ENCODE measurements at places on chromosomes 1 and 21. TPM values are rescaled to one million over a fixed set of nuclear protein-coding genes. Genes with fewer than 3 reads are reported as not detected.

The COL24A1 gene
- total RNA-seq = not detected

The NTMT2 gene
- not detected for total RNA-seq

GRCh38 chr1:47948126-47948525 is 49.1 kb downstream of the TRABD2B start:
- H3K4me1 ChIP-seq = no peaks in the 10 kb centered on the region
- no peak for DNase-seq
- no peak overlapping the region for H3K4me3 ChIP-seq
- no peak overlapping the region for H3K27ac ChIP-seq

DNA sequence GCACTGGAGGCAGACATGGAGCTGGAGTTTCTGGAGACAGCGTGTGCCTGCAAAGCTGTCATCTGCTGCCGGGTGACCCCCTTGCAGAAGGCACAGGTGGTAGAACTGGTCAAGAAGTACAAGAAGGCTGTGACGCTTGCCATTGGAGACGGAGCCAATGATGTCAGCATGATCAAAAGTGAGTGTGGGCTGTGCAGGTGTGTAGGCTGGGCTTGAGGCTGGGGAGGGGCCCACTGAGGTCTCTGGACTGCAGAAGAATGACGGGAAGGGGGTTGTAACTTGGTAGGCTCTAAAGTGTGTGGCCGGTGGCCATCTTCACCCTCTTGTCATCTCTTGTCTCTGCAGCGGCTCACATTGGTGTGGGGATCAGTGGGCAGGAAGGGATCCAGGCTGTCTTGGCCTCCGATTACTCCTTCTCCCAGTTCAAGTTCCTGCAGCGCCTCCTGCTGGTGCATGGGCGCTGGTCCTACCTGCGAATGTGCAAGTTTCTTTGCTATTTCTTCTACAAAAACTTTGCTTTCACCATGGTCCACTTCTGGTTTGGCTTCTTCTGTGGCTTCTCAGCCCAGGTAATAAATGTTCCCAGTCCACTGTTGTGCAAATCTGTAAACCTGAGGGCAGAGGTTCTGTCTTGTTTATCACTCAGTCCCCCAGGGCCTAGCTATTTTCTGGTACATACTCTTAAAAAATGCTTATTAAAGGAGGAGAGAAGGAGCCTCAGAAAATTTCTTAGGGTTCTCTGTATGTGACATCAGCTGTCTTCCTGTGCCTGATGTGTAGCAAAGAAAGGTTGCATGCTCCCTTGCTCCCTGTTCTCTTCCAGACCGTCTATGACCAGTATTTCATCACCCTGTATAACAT is 19.9 kb downstream of the ATP8B2 start:
- H3K36me3 ChIP-seq = peaks cover 82% of the 10 kb centered on the region
- no peaks in the 10 kb centered on the region for H3K27me3 ChIP-seq
- peak overlapping the region; percentile 95 for H3K27ac ChIP-seq
- peak overlapping the region; percentile 61 for H3K4me3 ChIP-seq
- peaks cover 77% of the 10 kb centered on the region for H3K4me1 ChIP-seq

DNA sequence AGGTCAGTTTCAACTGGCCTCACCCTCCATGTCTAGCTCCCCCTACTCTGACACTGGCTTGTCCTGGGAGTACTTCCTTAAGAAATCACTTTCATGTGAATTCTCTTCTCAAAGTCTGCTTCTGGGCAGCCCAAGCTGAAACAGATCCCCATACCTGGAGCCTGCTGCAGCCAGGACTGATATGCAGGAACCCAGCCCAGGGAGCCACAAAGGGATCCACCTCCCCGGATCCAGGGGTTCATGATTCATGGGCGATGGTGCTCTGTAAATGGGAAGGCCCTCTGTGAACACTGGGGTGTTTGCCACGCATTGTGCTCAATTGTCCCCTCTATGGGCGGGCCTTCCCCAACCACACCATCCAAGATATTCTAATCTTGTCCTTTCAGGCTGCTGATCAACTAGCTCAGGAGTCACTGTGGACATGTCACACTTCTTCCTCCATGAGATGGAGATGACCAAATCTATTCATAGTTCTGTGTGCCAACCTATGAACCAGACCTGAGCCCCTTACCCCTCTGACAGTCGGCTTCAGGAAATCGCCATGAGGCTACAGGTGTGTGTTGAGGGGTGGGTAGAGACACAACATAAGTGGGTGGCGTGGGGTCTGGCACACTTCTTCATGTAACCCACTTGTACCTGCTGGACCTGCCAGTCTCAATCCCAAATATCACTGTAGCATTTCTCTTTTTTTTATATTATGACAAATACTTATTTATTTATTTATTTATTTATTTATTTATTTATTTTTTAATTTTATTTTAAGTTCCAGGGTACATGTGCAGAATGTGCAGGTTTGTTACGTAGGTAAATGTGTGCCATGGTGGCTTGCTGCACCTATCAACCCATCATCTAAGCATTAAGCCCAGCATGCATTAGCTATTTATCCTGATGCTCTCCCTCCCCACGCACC is 41.8 kb downstream of the RUNX3 start:
- peaks cover 18% of the 10 kb centered on the region for H3K36me3 ChIP-seq
- H3K4me1 ChIP-seq = no peaks in the 10 kb centered on the region
- peak; percentile 3 for DNase-seq
- H3K27me3 ChIP-seq = no peaks in the 10 kb centered on the region
- H3K4me3 ChIP-seq = no peak overlapping the region

GRCh38 chr1:30315185-30315960 is 408.0 kb downstream of the MATN1 start:
- no peaks in the 10 kb centered on the region for H3K4me1 ChIP-seq
- no peak overlapping the region for H3K27ac ChIP-seq
- H3K4me3 ChIP-seq = no peak overlapping the region
- DNase-seq = no peak
- H3K36me3 ChIP-seq = no peaks in the 10 kb centered on the region

Data from activated CD4-positive, alpha-beta memory T cell treated with anti-CD3 and anti-CD28 coated beads for 36 hours (primary cell).